Stomach (tissue), 19 donors: ENCODE measurements at places on chromosomes 13 and 19. TPM values are rescaled to one million over a fixed set of nuclear protein-coding genes. Genes with fewer than 3 reads are reported as not detected.

DNA sequence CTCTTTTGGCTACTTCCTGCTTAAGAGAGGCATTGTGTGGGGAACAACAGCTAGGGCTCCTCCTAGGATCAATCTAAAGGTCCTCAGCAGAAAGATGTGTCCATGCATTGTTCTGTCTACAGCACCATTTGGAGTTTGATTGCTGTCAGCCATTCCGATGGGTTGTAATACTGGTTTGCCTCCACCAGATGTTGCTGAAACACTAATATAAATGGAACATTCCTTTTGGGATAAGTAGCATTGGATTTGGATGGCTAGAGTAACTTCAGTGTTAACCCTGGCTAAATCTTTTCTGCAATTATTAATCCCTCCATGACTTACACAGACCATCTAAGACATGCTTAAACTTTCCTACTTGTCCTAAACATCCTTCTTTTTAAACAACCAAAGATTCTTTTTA is 104.2 kb downstream of the TDRD3 start:
- no peak overlapping the region for H3K4me3 ChIP-seq
- H3K27me3 ChIP-seq, result no peaks in the 10 kb centered on the region
- peaks cover 66% of the 10 kb centered on the region for H3K36me3 ChIP-seq
- no peak overlapping the region for H3K27ac ChIP-seq
- no peaks in the 10 kb centered on the region for H3K4me1 ChIP-seq

- no peaks in the 10 kb centered on the region for H3K27me3 ChIP-seq
- H3K4me3 ChIP-seq, result no peak overlapping the region
- H3K27ac ChIP-seq, result no peak overlapping the region
- no peak for DNase-seq
- no peaks in the 10 kb centered on the region for H3K4me1 ChIP-seq
Measured at GRCh38 chr13:55199134-55199533, 1941.6 kb upstream of the PRR20A start.

DNA sequence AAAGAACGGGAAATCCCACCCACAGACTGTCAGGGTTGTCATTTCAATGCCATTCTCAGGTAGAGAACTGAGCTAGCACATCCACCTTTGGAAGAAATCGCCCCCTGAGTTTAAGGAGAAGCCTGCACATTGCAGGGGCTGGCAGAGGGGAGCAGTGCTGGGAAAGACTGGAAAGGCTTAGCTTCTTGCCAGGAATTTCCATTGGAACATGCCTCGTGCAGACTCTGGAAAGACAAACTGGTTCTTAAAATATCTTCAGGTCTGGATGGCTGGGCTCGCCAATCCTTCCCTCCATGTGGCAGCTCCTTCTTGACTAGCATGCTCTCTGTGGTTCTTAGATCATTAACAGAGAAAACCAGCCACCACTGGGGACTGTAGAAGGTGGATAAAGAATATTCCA is 414.1 kb downstream of the TSHZ3 start:
- no peak for DNase-seq
- H3K27me3 ChIP-seq, result peaks cover 6% of the 10 kb centered on the region
- no peak overlapping the region for H3K4me3 ChIP-seq
- no peaks in the 10 kb centered on the region for H3K4me1 ChIP-seq

DNA sequence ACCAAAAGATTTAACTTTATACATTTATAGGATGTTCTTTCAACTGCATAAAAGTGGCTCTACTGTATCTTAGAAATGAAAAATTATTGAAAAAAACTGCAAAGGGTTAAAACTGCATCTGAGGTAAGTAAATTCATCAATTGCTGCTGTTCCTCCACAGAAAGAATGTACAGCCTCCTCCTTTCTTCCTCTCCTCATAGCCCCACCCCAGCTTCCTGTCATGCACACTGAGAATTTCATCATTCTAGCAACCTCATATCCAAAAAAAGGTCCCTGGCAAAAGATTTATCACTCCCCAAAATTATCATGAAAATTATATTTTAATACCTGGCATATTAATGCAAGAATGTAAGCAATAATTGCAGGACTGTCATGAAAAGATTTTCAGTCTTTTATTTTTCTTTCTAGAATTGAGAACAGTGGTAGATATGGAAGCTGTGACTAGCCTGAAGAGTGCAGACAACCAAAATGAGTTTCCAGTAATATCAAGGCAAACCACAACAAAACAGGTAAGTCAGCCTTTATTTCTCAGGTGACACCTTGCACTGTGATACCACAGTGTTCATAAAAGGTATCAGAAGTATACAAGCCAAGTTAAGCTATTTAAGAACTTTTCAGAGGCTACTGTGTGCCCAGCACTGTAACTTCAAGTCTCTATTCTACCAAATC is 110.8 kb downstream of the SUCLA2 start:
- no peak overlapping the region for H3K4me3 ChIP-seq
- no peaks in the 10 kb centered on the region for H3K27me3 ChIP-seq
- no peaks in the 10 kb centered on the region for H3K4me1 ChIP-seq
- H3K27ac ChIP-seq, result no peak overlapping the region

DNA sequence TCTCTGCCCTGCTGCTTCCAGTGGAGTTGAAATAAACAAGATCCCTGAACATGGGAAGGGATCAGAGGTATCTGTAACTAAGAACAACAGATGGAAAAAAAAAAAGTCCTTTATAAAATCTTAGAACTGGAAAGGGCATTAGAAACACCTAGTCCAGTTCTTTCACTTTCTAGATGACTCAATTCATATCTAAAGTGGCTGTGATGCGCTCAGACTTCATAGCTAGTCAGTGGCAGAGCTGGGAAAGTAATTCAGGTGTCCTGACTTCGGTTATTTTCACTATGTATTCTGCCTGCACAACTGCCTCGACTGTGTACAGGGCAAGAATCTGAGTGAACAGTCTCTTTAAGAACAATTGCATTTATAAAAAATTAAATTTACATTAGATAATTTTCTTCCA is 151.8 kb upstream of the TMTC4 start:
- H3K4me3 ChIP-seq, result no peak overlapping the region
- H3K27me3 ChIP-seq, result no peaks in the 10 kb centered on the region
- H3K4me1 ChIP-seq, result no peaks in the 10 kb centered on the region
- H3K36me3 ChIP-seq, result no peaks in the 10 kb centered on the region

- peak overlapping the region; percentile 43 for H3K4me3 ChIP-seq
- peak; percentile 96 for DNase-seq
- H3K36me3 ChIP-seq, result no peaks in the 10 kb centered on the region
- no peak overlapping the region for H3K27ac ChIP-seq
Measured at GRCh38 chr19:48588670-48589401, 17.7 kb upstream of the SPACA4 start.

DNA sequence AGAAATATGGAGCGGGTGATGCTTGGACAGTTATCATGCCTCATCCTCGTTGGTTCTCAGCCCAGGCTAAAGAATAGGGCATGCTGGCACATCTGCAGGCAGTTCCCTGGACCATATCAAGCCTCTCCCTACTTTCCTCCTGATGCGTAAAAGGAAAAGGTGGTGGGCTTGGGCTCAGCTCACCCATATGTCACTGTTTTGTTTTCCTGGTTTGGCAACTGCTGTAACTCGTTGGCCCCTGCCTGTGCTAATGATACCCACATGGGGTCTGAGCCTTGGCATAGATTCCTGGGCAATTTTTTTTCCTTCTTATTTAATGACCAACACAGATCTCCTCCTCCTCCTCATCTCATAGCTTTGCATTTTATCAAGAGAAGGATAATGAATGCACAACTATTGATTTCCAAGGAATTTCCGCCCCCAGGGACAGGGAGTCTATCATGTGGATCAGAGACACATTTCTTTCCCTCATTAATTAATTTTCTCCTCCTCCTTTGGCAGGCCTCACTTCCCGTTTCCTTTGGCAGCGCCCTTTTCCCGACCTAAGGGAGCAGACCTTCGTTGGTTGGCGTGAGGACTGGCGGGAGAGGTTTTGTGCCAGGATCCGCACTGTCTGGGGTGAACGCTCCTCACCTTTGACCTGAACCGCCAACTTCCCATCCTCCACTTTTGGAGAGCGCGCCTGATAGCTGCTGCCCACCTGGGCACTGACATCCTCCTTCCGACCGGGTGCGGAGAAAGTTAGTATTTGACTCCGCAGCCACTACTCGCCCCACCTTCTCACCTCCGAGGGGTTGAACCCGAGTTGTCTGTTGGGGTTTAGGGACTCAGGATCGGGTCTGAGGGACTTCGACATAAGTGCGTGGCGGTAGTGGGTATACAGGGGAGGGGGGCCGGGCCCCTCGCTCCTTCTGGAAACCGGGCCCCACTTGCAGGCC is 3.4 kb upstream of the POU4F1 start:
- DNase-seq, result no peak
- H3K4me3 ChIP-seq, result no peak overlapping the region
- no peak overlapping the region for H3K27ac ChIP-seq
- peaks cover 94% of the 10 kb centered on the region for H3K27me3 ChIP-seq
- H3K36me3 ChIP-seq, result no peaks in the 10 kb centered on the region
- peaks cover 48% of the 10 kb centered on the region for H3K4me1 ChIP-seq

DNA sequence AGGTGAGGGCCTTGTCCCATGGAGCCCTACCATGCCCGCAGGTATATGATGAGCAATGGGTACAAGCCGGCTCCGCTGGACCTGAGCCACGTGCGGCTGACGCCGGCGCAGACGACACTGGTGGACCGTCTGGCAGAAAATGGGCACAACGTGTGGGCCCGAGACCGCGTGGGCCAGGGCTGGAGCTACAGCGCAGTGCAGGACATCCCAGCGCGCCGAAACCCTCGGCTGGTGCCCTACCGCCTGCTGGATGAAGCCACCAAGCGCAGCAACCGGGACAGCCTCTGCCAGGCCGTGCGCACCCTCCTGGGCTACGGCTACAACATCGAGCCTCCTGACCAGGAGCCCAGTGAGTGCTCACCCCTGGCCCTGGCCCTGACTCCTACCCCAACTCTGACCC is 32.6 kb downstream of the RYR1 start:
- H3K4me1 ChIP-seq, result no peaks in the 10 kb centered on the region
- H3K27me3 ChIP-seq, result no peaks in the 10 kb centered on the region
- no peak overlapping the region for H3K4me3 ChIP-seq

- H3K4me1 ChIP-seq, result no peaks in the 10 kb centered on the region
- H3K36me3 ChIP-seq, result no peaks in the 10 kb centered on the region
- no peak overlapping the region for H3K4me3 ChIP-seq
- no peak overlapping the region for H3K27ac ChIP-seq
- no peaks in the 10 kb centered on the region for H3K27me3 ChIP-seq
Measured at GRCh38 chr13:73179650-73180274, 121.0 kb downstream of the KLF5 start.

GRCh38 chr13:64069892-64070291 is 2654.2 kb upstream of the PCDH20 start:
- H3K4me3 ChIP-seq, result no peak overlapping the region
- no peaks in the 10 kb centered on the region for H3K4me1 ChIP-seq
- H3K27me3 ChIP-seq, result no peaks in the 10 kb centered on the region
- H3K36me3 ChIP-seq, result no peaks in the 10 kb centered on the region
- DNase-seq, result no peak

- no peak overlapping the region for H3K4me3 ChIP-seq
- no peak for DNase-seq
- peaks cover 82% of the 10 kb centered on the region for H3K36me3 ChIP-seq
- no peaks in the 10 kb centered on the region for H3K27me3 ChIP-seq
Measured at GRCh38 chr19:21740559-21740958, 26.8 kb downstream of the ZNF100 start.

GRCh38 chr13:54433493-54434206 is 1405.0 kb downstream of the OLFM4 start:
- no peak overlapping the region for H3K27ac ChIP-seq
- H3K4me3 ChIP-seq, result no peak overlapping the region
- no peaks in the 10 kb centered on the region for H3K36me3 ChIP-seq
- H3K27me3 ChIP-seq, result no peaks in the 10 kb centered on the region
- H3K4me1 ChIP-seq, result no peaks in the 10 kb centered on the region
- DNase-seq, result peak; percentile 58

DNA sequence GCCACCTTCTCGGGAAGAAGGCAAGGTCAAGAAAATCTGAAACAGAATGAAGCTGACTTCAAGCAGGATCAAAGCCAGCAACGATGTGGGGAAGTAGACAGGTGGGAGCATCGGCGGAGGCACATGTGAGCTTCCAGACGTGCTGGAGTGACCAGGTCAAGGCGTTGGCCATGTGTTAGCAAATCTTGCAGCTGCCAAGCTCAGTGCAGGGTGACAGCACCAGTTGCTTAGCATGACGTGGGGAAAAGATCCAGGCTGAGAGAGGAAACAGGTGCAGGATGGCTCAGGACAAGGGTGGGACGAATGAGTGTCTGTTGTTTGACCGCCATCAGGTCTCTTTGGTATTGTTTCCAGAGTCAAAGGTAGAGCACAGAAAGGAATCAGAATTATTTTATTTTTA is 92.3 kb downstream of the TNFSF13B start:
- H3K27me3 ChIP-seq, result no peaks in the 10 kb centered on the region
- H3K27ac ChIP-seq, result no peak overlapping the region
- DNase-seq, result no peak
- H3K4me3 ChIP-seq, result no peak overlapping the region
- H3K4me1 ChIP-seq, result no peaks in the 10 kb centered on the region
- no peaks in the 10 kb centered on the region for H3K36me3 ChIP-seq

DNA sequence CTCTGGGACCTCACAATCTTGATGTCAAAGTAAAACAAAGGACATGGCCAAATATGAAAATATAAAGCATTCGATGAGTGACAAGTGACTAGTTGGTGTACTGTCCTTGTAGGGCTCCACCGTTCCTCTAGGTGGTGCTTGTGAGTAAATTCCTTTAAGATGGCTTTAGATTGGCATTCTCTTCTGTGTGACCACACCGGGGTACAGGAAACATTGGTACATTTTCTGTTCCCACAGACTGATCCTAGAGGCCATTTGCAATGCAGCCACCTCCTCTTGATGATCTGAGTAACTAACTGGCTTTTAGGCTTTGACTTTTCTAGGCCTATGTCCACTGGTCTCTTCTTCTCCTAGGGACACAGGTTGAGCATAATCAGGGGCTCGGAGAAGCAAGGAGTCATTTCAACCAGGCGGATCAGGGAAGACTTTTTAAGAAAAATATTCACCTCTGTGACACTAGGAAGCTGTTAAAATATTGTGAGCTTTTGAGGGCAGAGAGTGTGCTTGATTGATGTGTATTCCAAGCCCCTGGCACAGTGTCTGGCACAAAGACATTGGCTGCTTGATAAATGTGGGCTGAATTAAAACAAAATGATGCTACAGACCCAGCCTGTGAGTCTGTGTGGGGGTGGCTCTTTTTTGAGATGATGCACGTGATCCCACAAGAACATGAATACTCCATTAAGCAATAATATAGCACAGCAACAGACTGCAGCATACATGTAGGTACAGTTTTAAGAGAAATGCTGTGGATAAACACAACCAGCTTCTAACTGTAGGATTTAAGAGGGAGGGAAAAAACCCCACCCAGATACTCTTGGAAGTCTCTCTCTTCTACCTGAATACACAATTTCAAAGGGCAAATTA is 21.0 kb downstream of the EPSTI1 start:
- DNase-seq, result peak; percentile 62
- no peak overlapping the region for H3K4me3 ChIP-seq
- peaks cover 10% of the 10 kb centered on the region for H3K36me3 ChIP-seq

- no peak for DNase-seq
- H3K4me1 ChIP-seq, result no peaks in the 10 kb centered on the region
- no peak overlapping the region for H3K4me3 ChIP-seq
- H3K36me3 ChIP-seq, result peaks cover 20% of the 10 kb centered on the region
Measured at GRCh38 chr19:50488389-50489194, 11.9 kb upstream of the GARIN5A start.

- H3K4me3 ChIP-seq, result no peak overlapping the region
- H3K27me3 ChIP-seq, result peaks cover 7% of the 10 kb centered on the region
- no peaks in the 10 kb centered on the region for H3K36me3 ChIP-seq
- H3K4me1 ChIP-seq, result peaks cover 13% of the 10 kb centered on the region
Measured at GRCh38 chr19:6672693-6673290, 2.8 kb upstream of the TNFSF14 start.

Gene ZNF433
- total RNA-seq, result 19.0 TPM

Gene IGLON5
- 0.18 TPM for total RNA-seq

Gene TNNT1
- total RNA-seq, result not detected

Gene SOX21
- 2.9 TPM for total RNA-seq

Gene SEMA6B
- 1.2 TPM for total RNA-seq

Gene KLK2
- not detected for total RNA-seq

Gene IQCN
- not detected for total RNA-seq
